Adrenal gland (tissue), 19 donors: ENCODE measurements at places on chromosomes 11 and 22.

DNA sequence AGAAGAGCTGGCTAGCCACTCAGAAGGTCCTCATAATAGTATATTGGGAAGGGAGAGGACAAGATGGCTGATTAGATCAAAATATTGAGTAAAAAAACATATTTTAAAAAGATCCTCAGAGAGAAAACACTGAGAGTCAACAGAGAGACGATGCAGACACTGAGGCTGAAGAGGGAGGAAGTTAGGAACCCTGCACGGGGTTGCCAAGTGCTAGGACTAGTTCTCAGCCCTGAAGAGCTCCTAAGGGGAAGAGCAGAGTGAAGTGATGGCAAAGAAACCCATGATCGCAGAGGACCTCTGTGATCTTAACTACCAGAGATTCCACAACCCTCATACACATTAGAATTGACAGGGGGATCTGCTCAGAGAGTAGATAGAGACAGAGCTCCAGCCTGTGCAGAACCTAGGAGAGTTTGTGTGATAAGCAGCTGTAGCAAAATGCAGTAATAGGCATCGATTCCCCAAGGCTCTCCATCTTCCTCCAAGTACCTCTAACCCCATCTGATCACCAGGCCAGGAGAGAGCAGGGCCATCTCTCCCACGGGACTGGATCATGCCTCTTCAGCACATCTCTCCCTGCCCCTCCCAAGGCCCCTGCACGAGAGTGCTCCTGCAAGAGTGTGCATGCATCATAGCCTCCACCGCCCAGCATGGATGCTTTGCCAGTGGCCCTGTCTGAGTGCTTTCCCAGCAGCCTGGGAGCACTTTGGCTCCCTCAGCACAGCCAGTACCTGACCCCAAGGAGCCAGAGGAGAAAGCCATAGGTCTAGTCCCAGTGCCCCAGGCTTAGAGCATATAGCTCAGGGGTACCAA, 41.2 kb upstream of the ARL14EP start:
- no peak for DNase-seq

DNA sequence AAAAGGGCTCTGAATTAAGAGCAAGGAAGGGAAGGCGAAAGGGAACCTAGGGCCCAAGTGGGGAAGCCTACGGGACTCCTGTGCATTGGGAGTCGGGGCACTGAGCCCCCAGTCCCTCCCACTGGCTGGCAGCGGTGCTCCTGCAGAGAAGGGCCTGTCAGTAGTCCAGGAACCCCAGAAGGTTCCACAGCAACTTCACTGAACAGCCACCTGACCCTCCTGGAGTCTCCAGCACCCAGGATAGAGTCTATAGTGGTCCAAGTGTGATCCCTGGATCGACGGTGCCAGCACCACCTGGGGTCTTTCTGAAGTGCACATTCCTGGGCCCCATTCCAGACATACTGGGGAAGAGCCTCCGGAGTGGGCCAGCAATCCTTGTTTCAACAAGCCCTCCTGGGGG, 100.0 kb upstream of the B3GAT1 start:
- no peak for DNase-seq

- no peak for DNase-seq
These were observed 89.0 kb downstream of the MICAL2 start for GRCh38 chr11:12199231-12199948.

DNA sequence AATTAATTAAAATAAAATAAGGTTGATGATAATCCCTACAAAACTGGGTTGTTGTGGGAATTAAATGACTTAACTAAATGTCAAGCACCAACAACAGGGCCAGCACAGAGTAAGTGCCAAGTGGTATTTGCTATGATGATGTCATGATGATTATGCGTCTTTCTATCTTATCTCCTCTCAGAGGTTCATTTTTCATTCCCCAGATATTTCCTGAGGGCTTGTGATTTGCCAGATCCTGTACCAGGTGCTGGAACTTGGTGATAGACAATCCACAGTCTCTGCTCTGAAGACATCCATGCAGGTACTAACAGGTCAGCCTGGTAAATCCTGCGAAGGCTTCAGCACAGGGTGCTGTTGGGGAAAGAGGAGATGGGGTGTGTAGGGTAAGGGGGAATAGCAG, 8.1 kb upstream of the MYH9 start:
- no peak for DNase-seq

- DNase-seq: peak; percentile 53
These were observed 5.7 kb downstream of the ZFTA start for GRCh38 chr11:63762654-63763495.
